ENCODE measurements at places on chromosomes 4 and X. TPM values are rescaled to one million over a fixed set of nuclear protein-coding genes. Genes with fewer than 3 reads are reported as not detected.

The FAM90A26 gene
- not detected for total RNA-seq

DNA sequence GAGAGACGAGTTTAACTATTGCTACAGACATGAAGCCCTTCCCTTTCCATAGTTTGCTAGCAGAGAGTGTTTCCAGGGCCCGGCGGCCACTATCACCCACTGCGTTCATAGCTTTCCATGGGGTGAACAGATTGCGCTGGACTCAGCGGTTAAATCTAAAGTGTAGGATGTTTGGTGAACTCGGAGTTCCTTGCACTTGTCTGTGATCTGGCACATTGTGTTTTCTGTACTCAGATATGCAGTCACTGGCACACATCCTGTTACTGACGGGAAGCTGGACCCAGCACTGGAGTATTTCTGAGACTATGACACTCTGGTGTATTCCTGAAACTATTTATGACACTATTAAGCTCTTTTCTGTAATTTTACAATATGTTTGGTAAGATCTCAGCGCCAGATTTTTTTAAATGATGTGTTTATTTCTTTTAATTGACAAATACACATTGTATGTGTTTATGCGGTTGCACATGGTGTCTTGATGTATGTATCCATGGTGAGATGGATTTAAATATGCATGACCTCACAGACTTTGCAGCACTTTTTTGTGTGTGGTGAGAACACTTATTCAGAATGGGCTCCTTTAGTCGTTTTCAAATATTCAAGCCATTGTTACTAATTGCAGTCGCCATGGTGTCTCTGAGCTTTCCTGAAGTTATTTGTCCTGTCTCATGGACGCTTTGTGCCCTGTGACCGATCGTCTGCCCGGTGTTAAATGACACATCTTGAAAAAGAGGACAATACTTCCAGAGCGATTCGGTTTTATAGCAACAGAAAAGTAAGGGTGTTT, 14.1 kb downstream of the CD99 start:
- H3K36me3 ChIP-seq, result peaks cover 2% of the 10 kb centered on the region
- peak overlapping the region; percentile 72 for H3K27ac ChIP-seq
- peak; percentile 49 for DNase-seq
- peaks cover 62% of the 10 kb centered on the region for H3K4me1 ChIP-seq

The LRIT3 gene
- 0.11 TPM for total RNA-seq

- H3K27ac ChIP-seq, result no peak overlapping the region
- H3K36me3 ChIP-seq, result no peaks in the 10 kb centered on the region
- H3K4me1 ChIP-seq, result no peaks in the 10 kb centered on the region
- H3K27me3 ChIP-seq, result no peaks in the 10 kb centered on the region
- DNase-seq, result no peak
Observed at GRCh38 chr4:154574311-154574710, 11.5 kb downstream of the FGB start.

The NDP gene
- total RNA-seq, result not detected

GRCh38 chrX:114344756-114345349, 239.0 kb upstream of the HTR2C start:
- no peaks in the 10 kb centered on the region for H3K36me3 ChIP-seq
- no peaks in the 10 kb centered on the region for H3K27me3 ChIP-seq
- peak; percentile 7 for DNase-seq
- no peaks in the 10 kb centered on the region for H3K4me1 ChIP-seq
- H3K27ac ChIP-seq, result no peak overlapping the region

The FABP2 gene
- not detected for total RNA-seq

Data from astrocyte (in vitro differentiated cells and primary cell).